Gastrocnemius medialis (tissue), 4 donors: ENCODE measurements at places on chromosomes 2 and 18. TPM values are rescaled to one million over a fixed set of nuclear protein-coding genes. Genes with fewer than 3 reads are reported as not detected.
A peak's percentile ranks its signal among the peaks of the same experiment; 100 is the strongest.

- no peaks in the 10 kb centered on the region for H3K36me3 ChIP-seq
- no peaks in the 10 kb centered on the region for H3K27me3 ChIP-seq
- no peak for DNase-seq
- no peak overlapping the region for H3K27ac ChIP-seq
Measured at GRCh38 chr2:139077099-139077737, 297.0 kb upstream of the NXPH2 start.

GRCh38 chr2:31944828-31945571, 65.8 kb downstream of the MEMO1 start:
- H3K36me3 ChIP-seq, result no peaks in the 10 kb centered on the region
- H3K4me3 ChIP-seq, result no peak overlapping the region
- no peak overlapping the region for H3K27ac ChIP-seq
- no peak for DNase-seq

GRCh38 chr2:148887350-148888002, 12.4 kb downstream of the KIF5C start:
- no peak for DNase-seq
- no peak overlapping the region for H3K27ac ChIP-seq
- H3K4me1 ChIP-seq, result peaks cover 5% of the 10 kb centered on the region
- peaks cover 25% of the 10 kb centered on the region for H3K27me3 ChIP-seq
- peak overlapping the region; percentile 22 for H3K4me3 ChIP-seq

GRCh38 chr2:64137567-64137966, 6.7 kb downstream of the PELI1 start:
- no peak for DNase-seq
- H3K36me3 ChIP-seq, result no peaks in the 10 kb centered on the region

DNA sequence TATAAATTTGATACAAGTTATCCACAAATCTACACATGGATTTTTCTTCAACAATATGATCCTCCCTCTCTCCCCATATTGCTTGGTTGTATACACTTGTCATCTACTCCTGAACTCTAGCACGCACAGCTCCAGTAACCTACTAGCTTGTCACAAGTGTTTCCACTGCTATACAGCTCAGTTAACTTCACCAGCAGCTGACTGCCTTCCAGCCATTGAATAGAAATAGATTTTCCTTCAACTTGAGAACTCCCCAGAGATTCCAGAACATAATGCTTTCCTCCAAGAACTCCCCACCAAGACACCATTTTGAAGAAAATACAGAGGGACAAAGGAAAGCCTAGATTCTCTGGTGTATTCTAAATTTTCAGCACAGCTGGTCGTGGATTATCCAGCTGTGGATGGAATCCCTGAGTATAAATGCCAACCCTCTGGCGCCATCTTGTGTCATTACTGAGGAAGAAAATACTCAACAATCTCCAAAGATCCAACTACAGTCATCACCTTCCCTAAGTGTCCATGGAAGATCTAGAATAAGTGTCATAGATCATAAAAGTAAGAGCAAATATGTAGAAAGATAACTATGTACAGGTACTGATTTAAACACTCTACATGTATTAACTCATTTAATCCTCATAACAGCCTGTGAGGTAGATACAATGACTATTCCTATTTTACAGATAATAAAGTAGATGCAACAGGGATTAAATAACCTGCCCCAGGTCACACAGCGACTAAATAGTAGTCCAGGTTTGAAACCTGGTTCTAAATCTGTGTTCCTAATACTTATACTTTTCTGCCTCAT, 156.7 kb downstream of the ARHGAP28 start:
- H3K4me1 ChIP-seq, result peaks cover 5% of the 10 kb centered on the region
- H3K36me3 ChIP-seq, result no peaks in the 10 kb centered on the region
- H3K27ac ChIP-seq, result no peak overlapping the region
- DNase-seq, result no peak
- H3K4me3 ChIP-seq, result no peak overlapping the region

- H3K4me3 ChIP-seq, result no peak overlapping the region
- no peaks in the 10 kb centered on the region for H3K36me3 ChIP-seq
Measured at GRCh38 chr2:166700079-166700478, 188.2 kb upstream of the XIRP2 start.

GRCh38 chr18:31072175-31072574, 29.6 kb upstream of the DSC3 start:
- no peak for DNase-seq
- no peaks in the 10 kb centered on the region for H3K4me1 ChIP-seq
- H3K36me3 ChIP-seq, result no peaks in the 10 kb centered on the region

DNA sequence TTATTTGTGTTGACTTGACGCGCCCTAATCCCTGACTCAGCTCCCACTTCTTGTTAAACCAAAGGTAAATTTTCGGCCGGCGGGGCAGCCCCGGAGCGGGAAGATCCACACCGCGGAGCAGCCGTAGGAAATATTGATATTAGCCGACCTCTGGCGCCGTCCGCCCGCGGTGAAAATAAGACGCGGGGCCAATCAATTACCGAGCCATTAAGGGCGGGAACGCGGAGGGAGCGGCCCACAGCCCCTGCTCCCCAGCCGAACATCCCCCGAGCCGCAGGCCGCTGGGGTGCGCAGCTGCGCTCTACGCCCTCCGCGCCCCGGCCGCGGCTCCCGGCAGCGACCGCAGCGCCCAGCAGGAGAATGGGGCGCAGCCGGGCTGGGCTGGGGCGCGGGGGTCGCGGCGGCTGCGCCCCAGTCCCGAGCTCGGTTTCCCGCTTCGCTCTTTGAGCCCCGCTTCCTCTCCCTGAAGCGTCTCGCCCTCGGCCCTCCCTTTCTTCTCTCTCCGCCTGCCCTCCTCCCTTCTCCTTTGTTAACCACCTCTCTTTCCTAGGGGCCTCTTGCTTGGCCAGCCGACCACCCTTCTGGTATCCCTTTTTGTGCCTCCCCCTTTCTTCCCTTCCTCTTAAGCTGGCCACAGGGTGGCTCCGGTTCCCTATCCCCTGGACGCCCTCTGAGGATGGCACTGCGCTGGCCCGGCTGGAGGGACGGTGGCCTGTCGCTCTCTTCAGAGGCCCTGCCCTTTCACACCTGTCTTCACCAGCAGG, 40.9 kb downstream of the CELF4 start:
- no peaks in the 10 kb centered on the region for H3K36me3 ChIP-seq
- no peak overlapping the region for H3K4me3 ChIP-seq
- no peak for DNase-seq
- H3K27ac ChIP-seq, result no peak overlapping the region
- peaks cover 26% of the 10 kb centered on the region for H3K27me3 ChIP-seq

GRCh38 chr2:23772684-23773083, 154.2 kb downstream of the ATAD2B start:
- peaks cover 40% of the 10 kb centered on the region for H3K36me3 ChIP-seq
- DNase-seq, result no peak
- no peaks in the 10 kb centered on the region for H3K27me3 ChIP-seq

Gene GPR75
- total RNA-seq, result 1.4 TPM
